ENCODE measurements at places on chromosomes 1 and 21.

DNA sequence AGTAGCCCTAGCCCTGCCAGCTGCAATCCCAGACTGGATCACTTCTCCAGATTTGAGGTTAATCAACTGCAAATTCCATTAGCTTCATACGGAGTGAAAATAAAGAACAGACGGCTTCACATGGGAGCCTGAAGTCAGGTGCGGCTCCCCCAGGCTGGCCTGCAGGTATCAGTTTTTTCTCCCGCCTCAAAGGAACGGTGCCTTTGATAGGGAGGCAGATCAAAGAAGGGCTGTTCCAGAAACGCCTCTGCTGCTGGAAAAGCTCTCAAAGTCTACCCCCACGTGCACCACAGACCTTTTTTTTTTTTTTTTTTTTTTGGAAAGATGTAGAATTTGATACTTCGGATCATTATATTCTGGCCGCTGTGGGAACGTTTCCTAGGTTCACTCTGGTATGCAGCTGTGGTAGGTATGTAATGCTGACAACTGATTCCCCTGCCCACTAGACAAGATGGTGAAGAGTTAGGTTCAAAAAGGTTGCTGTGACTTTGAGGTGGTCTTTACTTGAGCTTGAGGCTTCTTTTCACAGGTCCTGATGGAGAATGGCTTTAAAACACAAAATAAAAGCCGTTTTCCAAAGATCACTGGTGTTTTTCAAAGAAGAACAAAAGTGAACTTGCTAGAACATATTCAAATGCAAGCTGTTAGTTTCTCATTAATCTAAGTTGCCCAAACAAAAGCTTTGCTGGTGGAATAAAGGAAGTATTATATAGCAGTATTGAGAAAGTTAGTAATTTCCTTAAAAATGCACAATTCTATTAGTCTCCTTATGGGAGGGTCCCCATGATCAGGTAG lies 189.0 kb upstream of the NFIA start:
- no peak for DNase-seq

GRCh38 chr1:222787729-222788128 lies 27.1 kb upstream of the DISP1 start:
- no peak for DNase-seq

- no peak for DNase-seq
These were observed 190.1 kb downstream of the HIVEP3 start for GRCh38 chr1:41728403-41729202.

- DNase-seq, result no peak
These were observed 44.6 kb downstream of the TOR3A start for GRCh38 chr1:179126338-179127060.

DNA sequence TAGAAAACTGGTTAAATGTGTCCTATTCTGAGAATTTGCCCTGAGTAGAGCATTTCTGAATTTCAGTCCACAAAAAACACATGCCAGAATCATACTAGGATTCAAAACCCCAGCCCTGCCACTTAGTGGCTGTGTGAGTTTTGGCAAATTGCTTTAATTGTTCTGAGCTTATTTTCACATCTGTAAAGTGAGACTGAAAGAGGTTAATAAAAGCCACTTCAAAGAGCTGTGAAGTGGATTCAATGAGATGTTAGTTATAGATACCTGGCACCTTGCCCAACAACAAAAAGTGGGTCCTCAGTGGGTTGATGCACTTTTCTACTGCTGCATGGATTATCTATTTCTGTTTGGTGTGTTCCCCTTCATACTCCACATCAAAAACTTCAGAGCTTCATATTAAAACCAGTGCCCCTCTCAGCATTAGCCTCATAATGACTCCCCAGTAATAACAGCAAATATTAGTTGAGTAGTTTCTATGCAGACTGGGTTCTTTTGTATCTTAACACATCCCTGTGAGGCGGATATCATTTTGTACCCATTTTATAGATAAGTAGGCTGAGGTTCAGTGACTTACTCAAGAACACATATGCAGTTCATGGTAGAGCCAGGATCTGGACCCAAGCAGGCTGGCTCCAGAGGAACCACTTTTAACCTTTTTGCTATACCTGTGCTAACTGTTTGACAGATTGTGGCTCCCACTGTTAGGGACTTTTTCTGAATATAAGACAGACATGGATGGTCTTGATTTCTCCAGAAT lies 14.2 kb upstream of the ADORA3 start:
- no peak for DNase-seq

DNA sequence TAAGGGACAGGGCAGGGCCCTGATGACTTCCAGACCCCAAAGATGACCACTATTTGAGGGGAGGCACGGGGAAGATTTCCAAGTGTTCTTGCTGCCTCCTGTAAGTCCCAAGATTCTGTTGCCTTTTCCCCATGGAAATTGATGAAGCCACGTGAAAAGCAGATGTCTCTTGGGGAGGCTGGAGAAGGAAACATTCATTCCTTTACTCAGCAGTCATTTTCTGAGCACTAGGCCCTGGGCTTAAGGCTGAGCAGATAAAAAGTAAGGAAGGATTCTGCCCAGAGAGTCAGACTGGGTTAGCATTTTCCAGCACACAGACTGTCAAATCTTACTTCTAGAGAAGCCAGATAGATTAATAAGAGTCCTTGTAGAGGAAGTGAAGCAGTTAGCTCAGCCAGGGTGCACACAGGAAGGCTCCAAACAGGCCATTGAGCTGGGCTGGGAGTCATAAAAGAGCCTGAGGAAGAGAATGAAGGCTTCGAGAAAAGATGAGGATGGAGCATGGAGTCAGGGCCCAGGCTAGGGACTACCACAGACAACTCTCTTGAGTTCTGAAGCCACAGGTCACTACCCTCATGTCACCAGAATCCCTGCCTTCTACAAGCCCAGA lies 10.1 kb downstream of the EXTL1 start:
- no peak for DNase-seq

- no peak for DNase-seq
These were observed 47.4 kb upstream of the USP25 start for GRCh38 chr21:15682186-15682895.

DNA sequence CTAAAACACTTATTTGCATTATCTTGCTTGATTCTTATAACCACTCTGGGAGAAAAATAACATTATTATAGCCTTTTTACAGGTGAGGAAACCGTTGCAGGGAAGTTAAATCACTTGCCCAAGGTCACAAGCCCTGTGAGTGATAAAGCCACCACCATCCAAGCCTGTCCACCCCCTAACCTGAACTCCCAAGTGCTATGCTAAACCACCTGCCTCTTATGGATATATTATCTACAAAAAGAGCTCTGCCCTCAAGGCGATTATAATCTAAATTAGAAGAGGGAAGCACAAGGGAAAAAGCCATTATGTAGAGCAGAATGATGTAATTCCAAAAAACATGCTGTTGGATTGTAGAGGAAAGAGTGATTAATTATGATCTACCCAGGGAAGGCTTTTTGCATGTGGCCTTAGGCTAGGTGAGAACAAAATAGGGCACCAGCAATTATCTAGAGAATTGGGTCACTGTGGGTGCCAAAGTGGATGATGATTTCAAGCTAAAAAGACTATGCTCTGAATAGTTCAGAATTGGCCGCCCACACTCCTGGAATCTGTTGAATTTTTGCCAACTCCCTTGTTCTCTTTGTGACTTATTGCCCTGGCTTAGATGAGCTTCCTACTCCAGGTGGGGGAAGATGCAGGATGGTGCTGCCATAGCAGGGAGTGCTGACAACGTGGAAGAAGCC lies 205.3 kb downstream of the FGGY start:
- DNase-seq, result no peak

- DNase-seq, result no peak
These were observed 8.5 kb downstream of the IL23R start for GRCh38 chr1:67174716-67175284.

DNA sequence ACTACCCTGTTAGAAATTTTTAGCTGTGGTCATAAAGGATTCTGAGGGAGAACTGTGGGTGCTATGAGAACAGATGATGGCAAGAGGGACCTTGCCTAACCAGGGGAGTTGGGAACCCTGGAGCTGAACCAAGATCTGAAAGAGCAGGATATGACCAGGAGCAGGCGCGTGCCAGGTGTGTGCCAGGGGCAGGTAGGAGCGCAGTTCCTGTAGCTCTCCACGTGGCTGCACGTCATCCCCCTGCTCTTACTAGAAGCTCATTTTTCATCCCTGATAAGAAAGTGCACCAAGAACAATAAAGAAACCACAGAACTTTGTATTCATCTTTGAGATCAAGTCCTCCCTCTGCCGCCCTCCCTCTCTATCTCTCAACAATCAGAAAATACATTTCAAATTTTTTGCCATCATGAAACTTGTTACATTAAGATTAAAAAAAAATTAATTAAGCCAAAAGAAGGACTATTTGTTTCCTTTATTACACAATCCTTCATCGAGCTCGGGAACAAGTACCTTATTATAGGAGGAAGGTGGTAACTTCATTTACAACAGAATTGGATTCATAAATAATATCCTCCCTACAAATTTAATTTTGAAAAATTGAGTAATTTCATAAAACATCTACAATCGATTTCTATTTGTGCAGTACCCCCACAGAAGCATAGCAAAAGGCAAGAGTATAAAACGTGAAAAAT lies 78.5 kb downstream of the SLC35F3 start:
- no peak for DNase-seq

DNA sequence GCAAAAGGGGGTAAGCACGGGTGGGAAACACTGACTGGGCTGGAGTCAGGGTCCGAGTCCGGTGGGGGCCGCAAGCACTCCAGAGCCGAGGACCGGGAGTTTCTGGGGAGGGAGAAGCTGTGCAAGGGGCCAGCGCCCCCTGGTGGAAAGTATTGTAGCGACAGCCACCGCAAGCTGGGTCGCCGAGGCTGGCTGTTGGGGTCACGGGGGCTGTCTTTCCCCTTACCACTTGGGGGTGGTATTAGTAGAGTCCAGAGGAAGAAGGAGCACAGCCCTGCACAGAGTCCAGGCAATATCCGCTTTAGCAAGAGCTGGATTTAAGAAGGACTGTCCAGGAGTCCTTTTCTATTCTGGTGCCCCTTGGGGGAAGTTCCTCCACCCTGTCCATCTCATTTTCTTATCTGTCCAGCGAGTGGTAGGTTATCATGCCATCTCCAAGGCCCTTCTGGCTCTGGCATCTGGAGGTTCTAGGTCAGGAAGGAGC lies 17.9 kb upstream of the ETV3 start:
- peak; percentile 70 for DNase-seq
